ENCODE measurements at places on chromosomes 1 and 21.

DNA sequence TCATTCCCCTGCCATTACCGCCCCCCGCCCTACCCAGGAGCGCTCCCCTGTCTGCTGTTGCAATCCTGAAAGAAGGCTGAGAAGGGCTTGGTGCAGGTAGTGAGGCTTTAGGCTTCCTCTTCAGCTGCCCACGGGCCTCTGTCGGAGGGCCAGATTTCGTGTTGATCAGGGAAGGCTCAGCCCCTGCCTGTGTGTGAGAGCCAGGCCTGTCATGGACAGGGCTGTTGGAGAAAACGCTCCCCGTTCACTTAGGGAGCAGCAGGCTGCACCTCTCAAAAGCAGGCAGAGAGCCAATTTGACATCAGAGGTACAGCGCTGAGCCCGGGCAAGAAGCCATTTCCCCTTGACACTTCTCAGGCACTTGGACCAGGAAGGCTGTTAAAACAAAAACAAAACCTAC is 19.0 kb downstream of the TEX35 start:
- no peaks in the 10 kb centered on the region for H3K27me3 ChIP-seq
- no peaks in the 10 kb centered on the region for H3K36me3 ChIP-seq
- H3K4me3 ChIP-seq: no peak overlapping the region
- no peak for DNase-seq

DNA sequence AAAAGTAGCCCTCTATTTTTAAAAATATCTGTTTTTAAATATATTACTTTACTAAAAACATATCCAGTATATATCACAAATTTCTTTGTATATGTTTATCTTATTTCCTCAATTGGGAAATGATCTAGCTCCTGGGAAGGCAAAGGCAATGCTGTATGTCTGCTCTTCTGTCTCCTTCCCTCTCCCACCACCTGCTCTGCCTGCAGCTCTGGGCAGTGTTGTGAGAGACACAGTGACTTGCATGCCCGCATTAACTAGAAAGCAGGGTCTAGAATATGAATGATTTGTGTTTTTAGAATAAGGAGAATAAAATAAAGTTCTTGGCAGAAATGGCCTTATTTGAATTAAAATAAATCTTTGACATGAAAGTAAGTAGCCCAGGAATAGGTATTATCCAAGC is 11.1 kb downstream of the SLC30A10 start:
- no peak for DNase-seq
- H3K27me3 ChIP-seq: peaks cover 2% of the 10 kb centered on the region
- no peak overlapping the region for H3K4me3 ChIP-seq
- no peaks in the 10 kb centered on the region for H3K4me1 ChIP-seq
- no peaks in the 10 kb centered on the region for H3K36me3 ChIP-seq
- H3K27ac ChIP-seq: no peak overlapping the region

- peaks cover 10% of the 10 kb centered on the region for H3K27me3 ChIP-seq
- no peak for DNase-seq
- no peaks in the 10 kb centered on the region for H3K36me3 ChIP-seq
- H3K4me1 ChIP-seq: peaks cover 12% of the 10 kb centered on the region
- no peak overlapping the region for H3K27ac ChIP-seq
These were observed 19.2 kb upstream of the KCNE2 start for GRCh38 chr21:34344584-34344983.

GRCh38 chr1:168164771-168165170 is 14.0 kb upstream of the TIPRL start:
- DNase-seq: no peak
- peaks cover 7% of the 10 kb centered on the region for H3K27me3 ChIP-seq
- H3K4me1 ChIP-seq: no peaks in the 10 kb centered on the region

- no peak overlapping the region for H3K4me3 ChIP-seq
- H3K36me3 ChIP-seq: peaks cover 3% of the 10 kb centered on the region
- no peak overlapping the region for H3K27ac ChIP-seq
- peak; percentile 45 for DNase-seq
- no peaks in the 10 kb centered on the region for H3K4me1 ChIP-seq
These were observed 160.2 kb downstream of the DENND1B start for GRCh38 chr1:197614916-197615692.

GRCh38 chr1:201582705-201583442 is 43.9 kb downstream of the NAV1 start:
- no peak overlapping the region for H3K27ac ChIP-seq
- no peaks in the 10 kb centered on the region for H3K36me3 ChIP-seq
- peaks cover 4% of the 10 kb centered on the region for H3K4me1 ChIP-seq
- H3K27me3 ChIP-seq: peaks cover 15% of the 10 kb centered on the region
- no peak for DNase-seq

- no peak overlapping the region for H3K4me3 ChIP-seq
- no peaks in the 10 kb centered on the region for H3K27me3 ChIP-seq
- H3K36me3 ChIP-seq: no peaks in the 10 kb centered on the region
- H3K27ac ChIP-seq: no peak overlapping the region
- no peaks in the 10 kb centered on the region for H3K4me1 ChIP-seq
- no peak for DNase-seq
These were observed 10.1 kb downstream of the KRTAP22-2 start for GRCh38 chr21:30580132-30580531.

DNA sequence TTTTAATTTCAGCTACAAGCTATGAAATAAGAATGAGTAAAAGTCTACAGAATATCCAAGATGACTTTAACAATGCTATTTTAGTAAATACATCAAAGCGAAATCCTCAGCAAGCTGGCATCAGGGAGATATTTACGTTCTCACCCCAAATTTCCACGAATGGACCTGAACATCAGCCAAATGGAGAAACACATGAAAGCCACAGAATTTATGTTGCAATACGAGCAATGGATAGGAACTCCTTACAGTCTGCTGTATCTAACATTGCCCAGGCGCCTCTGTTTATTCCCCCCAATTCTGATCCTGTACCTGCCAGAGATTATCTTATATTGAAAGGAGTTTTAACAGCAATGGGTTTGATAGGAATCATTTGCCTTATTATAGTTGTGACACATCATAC is 13.7 kb upstream of the CLCA1 start:
- no peak for DNase-seq
- no peaks in the 10 kb centered on the region for H3K4me1 ChIP-seq
- no peaks in the 10 kb centered on the region for H3K36me3 ChIP-seq
- H3K4me3 ChIP-seq: no peak overlapping the region
- H3K27me3 ChIP-seq: peaks cover 8% of the 10 kb centered on the region

GRCh38 chr1:230278376-230278775 is 147.8 kb downstream of the PGBD5 start:
- H3K36me3 ChIP-seq: peaks cover 23% of the 10 kb centered on the region
- H3K27ac ChIP-seq: peak overlapping the region; percentile 58
- H3K27me3 ChIP-seq: no peaks in the 10 kb centered on the region
- H3K4me3 ChIP-seq: no peak overlapping the region
- DNase-seq: no peak

DNA sequence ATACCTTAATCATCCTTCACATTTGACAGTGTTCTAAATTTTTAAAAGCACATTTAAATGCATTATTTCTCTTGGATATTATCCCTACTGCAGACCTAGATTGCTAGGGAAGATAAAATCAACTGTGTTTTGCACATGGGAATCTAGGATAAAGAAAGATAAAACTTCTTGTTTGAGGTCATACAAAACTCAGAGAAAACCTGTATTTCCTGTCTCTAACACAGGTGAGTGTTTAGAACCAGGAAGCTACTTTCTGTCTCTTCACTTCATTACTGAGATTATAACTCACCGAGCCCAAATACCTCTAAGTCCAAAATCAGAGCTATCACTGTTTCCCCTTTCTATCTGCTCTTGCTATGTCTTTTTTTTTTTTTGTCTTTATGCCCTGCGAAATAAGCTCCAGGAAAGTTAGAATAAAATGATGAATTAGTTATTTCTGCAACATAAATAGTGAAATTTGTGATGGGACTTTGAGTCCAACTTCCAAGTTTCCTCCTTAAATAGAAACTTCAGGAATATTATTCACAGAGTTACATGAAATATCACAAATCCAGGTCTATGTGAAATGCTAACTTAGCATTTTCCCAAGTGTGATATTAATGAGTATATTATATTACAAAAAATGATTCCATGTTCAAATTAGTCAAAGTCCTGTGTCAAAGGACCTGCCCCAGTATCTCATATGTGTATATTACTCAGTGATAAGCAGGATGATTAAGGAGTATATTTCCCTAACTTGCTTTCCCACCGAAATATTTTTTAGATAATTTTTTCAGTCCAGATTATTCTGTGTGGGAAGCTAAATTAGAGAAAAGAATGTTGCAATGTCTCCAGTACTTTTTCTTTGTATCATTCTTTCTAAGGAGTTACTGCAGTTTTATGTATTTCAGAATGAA is 226.4 kb downstream of the PLA2G4A start:
- H3K36me3 ChIP-seq: no peaks in the 10 kb centered on the region
- no peak overlapping the region for H3K4me3 ChIP-seq
- H3K27me3 ChIP-seq: no peaks in the 10 kb centered on the region
- H3K27ac ChIP-seq: no peak overlapping the region
- DNase-seq: no peak

DNA sequence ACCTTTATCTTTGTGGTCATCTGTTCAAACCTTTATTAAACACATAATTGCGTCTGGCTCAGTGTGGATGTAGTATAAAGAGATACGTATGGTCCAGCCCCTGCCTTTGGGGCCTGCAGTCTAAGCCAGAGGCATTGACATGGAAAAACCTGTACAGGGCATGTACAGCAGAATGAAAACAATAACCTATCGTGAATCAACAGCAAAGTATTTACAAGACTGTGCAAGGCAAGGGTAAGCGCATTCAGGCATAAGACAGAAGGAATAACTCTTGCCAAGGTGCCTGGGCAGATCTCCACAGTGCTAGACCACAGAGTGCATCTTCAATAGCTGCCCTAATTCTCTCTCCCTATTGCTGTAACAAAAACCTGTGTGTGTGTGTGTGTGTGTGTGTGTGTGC is 35.5 kb downstream of the KIRREL1 start:
- peaks cover 2% of the 10 kb centered on the region for H3K27me3 ChIP-seq
- H3K27ac ChIP-seq: no peak overlapping the region
- H3K4me3 ChIP-seq: no peak overlapping the region
- no peaks in the 10 kb centered on the region for H3K36me3 ChIP-seq
- no peaks in the 10 kb centered on the region for H3K4me1 ChIP-seq

GRCh38 chr21:33950431-33951079 is 35.0 kb upstream of the ATP5PO start:
- peak overlapping the region; percentile 63 for H3K4me3 ChIP-seq
- peak; percentile 37 for DNase-seq
- peaks cover 79% of the 10 kb centered on the region for H3K4me1 ChIP-seq
- H3K27me3 ChIP-seq: no peaks in the 10 kb centered on the region
- H3K36me3 ChIP-seq: peaks cover 63% of the 10 kb centered on the region

DNA sequence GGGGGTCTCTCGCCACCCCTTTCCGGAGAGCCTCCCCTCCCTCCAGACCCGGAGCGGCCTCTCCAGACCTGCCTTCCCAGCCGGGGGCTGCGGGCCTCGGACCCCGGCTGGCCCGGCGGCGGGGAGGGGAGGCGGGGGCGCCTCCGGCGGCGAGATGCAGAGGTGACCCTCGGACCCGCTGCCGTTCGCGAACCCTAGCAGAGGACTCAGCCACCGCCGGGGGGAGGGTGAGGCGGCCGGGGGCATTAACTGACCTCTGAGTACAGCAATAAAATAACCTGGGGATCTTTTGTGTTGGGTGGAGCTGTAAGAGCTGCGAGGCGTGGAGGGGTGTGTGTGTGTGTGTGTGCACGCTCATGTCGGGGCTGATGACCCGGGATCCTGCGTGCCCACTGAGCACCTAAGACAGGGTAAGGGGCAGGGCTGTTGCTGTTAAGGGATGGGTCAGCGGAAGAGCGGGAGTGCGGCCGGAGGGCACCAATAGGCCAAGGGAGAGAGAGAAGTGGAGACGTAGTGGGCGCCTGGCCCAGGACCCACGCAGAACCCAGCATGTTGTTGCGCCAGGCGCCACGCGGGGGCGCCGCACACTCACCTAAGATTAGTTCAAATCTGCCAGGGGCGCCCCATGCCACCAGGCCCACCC is 6.3 kb downstream of the HAPLN2 start:
- DNase-seq: peak; percentile 70
- peaks cover 47% of the 10 kb centered on the region for H3K27me3 ChIP-seq
- peaks cover 12% of the 10 kb centered on the region for H3K4me1 ChIP-seq
- H3K4me3 ChIP-seq: peak overlapping the region; percentile 40

- H3K4me3 ChIP-seq: no peak overlapping the region
- no peaks in the 10 kb centered on the region for H3K27me3 ChIP-seq
- no peak for DNase-seq
- H3K4me1 ChIP-seq: peaks cover 38% of the 10 kb centered on the region
- H3K36me3 ChIP-seq: peaks cover 66% of the 10 kb centered on the region
- H3K27ac ChIP-seq: no peak overlapping the region
These were observed 18.1 kb downstream of the RSBN1 start for GRCh38 chr1:113793878-113794834.

Data from activated CD8-positive, alpha-beta T cell treated with anti-CD3 and anti-CD28 coated beads, Interleukin-2, amount 10 ng/mL, durations not matched to agents 7 days and 5 days (primary cell).